ENCODE measurements at places on chromosomes 3 and 15.

DNA sequence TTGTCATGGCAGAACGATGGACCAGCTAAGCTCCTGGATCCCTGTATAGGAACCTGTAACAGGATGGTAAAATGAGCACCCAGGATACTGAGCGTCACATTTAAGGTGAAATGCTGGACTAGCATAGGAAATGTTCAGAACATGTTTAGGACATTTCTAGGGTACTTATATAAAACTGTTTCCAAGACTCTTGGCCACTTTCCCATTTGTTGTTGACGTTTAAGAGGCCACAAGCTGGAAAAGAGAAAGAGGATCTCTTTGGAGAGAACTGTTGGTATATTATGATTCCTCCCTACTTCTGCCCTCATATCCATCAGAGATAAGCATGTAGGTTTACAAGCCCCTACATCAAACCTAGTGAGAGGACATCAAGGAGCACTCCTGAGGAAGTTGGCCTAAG lies 57.5 kb downstream of the SCN11A start:
- DNase-seq = no peak

DNA sequence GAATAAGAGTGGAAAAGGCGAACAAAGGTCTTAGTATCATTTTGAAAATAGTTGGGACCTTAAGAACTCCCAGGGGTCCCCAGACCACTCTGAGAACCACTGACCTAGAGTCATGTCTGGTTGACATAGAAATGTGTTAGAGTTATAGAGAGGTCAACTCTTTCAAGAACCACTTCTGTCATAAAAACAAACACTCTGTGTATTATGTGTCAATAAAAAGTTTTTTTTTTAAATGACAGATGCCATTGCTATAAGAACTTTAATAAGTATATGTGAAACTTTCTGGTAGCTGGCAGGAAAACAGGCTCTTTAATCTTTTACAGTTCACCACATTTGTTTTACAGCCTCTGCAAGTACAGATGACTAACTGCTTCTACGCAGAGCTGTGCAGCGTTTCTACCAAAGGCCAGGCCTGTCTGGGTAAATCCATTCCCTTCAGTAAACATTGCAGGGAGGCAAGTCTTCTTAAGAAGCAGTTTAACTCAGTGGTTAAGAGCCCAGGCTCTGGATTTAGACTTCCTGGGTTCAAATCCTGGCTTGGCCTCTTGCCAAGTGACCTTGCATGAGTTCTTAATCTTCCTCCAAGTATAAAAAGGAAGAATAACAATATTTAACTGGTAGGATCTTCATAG lies 56.6 kb downstream of the RFTN1 start:
- no peak for DNase-seq

DNA sequence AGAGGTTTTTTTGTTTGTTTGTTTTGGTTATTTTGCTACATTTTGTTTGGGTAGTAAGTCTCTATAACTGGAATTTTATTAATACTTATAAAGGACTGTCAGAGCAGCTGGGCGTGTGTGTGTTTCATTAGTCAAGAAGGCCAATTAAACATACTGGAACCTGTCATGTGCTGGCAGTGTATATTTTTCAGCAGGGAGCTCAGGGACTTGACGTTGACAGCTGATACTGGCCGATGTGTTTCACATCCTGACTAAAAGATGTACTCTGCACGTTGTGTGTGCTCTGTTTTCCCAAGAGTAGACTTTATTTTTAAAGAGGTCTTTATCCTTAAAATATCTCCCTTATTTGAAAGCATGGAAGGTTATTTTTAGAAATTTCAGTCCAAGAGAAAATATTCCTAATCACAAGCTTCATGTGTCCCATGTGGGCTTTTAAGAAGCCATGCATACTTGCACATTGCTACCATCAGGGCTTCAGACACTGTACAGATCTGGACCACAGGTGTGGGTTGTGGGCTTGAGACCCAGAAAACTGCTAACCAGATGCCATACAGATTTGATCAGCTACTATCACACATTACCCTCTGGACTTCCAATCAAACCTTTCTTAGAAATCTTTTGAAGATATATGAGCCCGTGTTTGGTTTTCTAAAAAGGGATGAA lies 135.9 kb downstream of the FEZF2 start:
- no peak for DNase-seq

DNA sequence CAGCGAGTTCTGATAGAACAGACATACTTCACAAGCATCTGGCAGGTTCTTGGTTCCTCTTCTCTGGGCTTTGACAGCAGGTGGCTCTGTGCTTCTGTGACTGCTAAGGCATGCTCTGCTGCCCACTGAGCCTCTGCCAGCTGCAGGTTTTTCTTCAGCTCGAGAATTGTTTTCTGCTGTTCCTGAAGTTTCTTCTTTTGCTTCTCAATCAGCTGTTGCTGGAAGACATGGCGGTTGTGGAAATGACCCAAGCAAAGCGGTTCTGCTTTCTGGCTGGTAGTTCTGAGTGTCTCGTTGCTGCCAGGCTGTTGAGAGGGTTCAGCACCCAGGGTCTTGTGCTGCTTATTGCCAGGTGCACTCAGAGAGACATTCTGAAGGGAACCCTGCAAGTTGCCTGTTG lies 50.8 kb downstream of the CCDC191 start:
- no peak for DNase-seq

GRCh38 chr15:60390871-60391501 lies 6.8 kb downstream of the ANXA2 start:
- DNase-seq = no peak

- no peak for DNase-seq
Observed at GRCh38 chr3:158095111-158095813, 11.0 kb downstream of the SHOX2 start.

DNA sequence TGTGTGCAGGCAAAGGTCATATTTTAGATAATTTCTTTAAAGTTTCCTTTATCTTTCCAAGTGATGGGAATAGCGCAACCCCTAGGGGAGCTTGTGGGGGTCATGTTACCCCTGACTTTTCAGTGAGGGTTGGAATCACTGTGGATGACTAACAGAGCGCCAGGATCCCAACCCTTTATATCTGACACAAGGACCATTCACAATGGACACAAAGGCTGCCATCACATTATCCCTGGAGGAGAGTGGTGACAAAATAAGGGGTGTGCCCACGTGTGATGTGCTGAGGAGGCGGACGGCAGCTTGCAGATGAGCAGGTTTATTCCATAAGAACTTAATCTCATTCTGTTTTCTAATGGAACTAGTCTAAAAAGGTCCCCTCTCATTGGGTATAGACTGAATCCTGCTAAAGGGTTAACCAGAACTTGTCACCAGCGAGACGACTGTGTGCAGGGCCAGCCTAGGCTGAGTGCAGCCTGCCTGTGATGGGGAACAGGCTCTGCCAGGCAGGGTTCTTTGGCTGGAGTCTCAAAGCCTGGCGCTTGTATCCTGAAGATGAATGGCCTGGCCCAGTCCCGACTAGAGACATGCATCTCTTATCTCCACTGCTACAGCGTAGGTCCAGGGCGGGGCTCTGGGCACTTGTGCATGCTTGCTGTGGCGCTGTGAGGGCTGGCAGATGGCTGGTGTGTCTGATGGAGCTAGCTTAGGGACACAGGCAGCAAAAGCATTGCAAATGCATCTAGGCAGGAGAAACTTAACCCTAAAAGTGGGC lies 50.2 kb downstream of the CHDH start:
- no peak for DNase-seq

DNA sequence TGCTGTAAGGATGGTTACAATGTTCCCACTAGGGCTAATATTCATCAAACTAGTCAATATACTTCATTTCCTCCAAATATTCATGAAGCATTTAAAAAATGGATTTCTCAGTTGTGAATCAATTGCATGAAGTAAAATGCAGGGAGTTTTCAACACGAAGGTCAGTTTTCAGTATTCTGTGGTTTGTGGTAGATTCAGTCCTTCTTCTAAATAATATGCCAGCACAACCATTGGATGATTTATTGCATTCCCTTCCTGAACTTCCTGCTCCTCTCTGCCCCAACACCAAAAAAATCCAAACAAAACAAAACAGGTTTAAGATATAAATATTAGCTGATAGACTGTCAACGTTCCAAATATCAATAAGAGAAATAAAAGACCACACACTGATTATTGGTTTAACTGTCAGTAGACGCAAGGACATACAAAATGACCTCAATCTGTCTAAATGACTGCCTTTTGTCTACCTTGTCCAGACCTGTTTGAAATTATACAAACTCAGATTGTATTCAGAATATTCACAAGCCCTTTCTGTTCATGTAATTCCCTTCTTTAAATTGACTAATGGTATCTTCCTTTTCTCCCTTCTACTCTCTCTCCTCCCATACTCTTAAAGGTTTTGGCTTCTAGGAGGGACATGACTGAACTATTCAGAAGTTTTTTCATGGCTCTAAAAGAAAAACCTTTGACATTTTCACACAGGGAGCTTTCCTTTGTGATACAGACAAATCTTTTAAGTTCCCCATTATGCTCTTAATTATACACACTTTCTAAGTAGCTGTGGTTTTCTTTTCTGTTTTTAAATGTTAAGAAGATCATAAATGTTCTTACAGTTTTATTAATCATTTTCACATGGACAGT lies 92.6 kb upstream of the STT3B start:
- DNase-seq = no peak

Data from activated CD4-positive, CD25-positive, alpha-beta regulatory T cell (primary cell).